ENCODE measurements at places on chromosomes 3 and 15.

- no peak for DNase-seq
Measured at GRCh38 chr15:70055601-70056051, 42.1 kb downstream of the TLE3 start.

DNA sequence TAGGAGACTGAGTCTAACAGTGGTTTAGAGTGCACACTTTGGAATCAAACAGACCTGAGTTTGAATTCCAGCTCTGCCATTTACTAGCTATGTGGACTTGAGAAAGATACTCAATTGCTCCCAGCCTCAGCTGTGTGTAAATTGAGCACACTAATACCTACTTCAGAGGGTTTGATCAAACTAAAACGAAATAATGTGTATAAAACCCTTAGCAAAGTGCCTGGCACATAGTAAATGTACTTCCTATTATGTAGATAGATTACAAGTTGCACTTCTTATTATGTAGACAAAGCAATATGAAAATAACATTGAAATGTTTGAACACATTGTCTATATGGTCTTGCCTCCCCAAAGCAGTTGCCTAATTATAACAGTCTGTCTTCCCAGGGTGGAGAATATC, 180.6 kb downstream of the ANXA2 start:
- no peak for DNase-seq

GRCh38 chr3:106729481-106729880, 647.8 kb upstream of the CCDC54 start:
- DNase-seq: no peak

- DNase-seq: no peak
Measured at GRCh38 chr3:134625885-134626741, 24.7 kb downstream of the KY start.

DNA sequence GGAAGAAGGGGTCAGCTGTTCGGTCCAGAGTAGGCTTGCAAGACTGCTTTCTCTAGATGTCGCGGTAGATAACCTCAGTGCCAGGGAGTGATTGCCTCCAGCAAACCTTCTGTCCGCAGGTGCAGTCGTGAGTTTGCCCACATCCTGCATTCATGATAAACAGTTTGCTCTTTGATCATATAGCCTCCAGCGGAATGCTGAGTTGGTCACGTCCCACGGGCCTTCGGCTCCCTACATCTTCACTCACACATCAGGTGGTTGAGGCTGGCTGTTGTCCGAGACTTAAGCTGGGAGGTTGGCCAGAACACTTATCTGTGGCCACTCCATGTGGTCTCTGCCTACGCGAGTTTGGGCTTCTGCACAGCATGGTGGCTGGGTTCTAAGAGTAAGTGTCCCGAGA, 62.1 kb upstream of the NR2C2 start:
- no peak for DNase-seq

DNA sequence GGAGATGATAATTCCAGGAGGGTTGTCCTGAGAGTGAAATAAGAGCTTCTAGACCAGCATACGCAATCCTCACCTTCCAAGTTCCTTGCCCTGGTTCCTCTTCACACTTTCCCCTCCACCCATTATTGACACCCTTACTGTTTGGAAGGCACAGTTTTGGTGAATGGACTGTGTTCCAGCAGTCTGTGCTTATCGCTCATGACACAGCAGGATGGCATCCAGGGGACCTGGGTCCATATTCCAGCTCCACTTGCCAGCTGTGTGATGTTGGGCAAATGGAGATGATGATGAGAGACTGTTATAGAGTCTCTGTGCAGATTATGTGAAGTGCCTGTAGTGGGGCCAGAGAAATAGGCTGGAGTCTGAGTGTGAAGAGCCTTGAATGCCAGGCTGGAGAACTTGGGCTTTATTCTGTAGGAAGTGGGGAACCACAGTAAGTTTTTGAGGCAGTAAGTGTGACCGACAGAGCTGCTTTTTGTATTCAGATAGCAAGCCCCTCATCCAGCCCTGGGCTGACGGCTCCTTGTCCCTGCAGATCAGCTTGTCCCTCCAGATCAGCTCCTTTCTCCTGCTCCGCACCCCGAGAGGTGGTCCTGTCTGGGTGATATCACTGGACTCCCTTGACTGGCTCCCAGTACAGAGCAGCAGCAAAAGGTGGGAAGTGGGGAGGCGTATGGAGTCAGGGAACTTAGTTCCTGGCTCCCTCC, 8.1 kb downstream of the KBTBD13 start:
- DNase-seq: no peak

DNA sequence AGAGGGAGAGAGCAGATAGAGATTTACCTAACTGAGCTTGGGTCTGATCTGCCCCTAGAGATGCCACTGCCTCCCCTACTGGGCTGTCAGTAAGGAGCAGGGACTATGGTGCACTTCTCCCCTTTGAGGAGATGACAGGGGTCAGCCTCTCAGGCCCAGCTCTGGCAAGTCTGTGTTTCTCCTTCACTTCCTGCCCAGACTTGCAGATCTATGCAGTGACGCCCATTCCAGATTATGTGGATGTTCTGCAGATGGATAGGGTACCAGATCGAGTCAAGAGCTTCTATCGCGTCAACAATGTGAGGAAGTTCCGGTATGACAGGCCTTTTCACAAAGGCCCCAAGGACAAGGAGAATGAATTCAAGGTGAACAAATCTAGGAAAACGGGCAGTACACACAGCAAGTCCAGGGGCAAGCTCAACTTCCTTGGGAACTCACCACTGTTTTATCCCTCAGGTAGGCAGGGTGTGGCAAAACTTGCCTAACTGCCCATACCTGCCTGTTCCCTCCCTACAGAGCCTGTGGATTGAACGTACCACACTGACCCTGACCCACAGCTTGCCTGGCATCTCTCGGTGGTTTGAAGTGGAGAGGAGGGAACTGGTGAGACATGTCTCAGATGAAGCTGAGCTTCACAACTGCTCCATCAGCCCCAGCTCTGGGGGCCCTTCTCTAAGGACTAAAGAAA, 29.1 kb upstream of the MANF start:
- no peak for DNase-seq

DNA sequence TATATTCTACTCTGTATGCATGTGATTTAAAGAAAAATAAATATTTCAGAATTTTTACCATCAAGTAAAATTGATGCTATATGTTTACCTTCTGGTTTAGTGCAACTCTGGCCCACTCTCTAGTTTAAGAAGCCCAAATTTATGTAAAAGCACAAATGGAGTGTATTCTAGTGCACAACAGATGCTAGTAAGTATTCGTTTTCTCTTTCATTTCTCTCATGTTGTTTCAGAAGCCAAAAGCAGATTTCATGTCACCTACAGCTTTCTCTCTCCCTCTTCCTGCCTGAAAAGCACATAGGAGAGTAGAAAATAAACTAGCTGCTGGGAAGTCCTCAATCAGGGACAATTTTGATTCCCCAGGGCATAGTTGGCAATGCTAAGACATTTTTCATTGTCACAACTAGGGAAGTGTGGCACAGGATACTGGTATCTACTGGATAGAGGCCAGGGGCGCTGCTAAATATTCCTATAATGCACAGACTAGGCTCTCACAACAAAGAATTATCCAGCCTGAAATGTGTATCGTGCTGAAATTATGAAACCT, 147.4 kb upstream of the ARHGEF26 start:
- no peak for DNase-seq

GRCh38 chr15:68818769-68819494, 1.8 kb downstream of the ANP32A start:
- DNase-seq: no peak

DNA sequence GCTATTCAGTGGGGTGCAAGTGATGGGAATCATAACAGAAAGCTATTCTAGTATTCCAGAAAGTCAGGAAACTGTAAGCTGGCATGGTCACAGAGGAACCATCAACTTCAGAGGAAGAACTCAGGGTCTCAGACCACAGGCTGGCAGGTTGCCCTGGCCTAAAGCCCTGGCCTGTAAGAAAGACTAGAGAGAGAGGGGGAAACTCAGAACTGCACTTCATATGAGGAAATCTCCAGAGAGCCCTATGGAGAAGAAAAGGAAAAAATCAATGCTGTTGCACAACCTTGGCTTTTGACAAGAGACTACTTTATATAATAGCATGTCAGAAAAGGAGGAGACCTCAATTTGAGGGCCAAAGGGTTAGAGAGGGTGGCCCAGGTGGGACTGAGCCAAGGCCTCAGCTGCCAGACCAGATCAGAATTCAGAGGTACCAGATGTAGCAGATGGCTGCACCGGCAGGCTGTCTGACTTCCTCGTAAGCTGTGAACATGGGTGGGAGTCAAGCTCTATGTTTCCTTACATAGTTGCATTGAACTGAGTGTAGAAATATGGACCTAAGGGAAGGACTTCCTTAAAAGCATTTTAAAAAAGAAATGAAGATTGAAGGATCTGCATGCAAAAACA, 333.8 kb downstream of the PDCD6IP start:
- no peak for DNase-seq

DNA sequence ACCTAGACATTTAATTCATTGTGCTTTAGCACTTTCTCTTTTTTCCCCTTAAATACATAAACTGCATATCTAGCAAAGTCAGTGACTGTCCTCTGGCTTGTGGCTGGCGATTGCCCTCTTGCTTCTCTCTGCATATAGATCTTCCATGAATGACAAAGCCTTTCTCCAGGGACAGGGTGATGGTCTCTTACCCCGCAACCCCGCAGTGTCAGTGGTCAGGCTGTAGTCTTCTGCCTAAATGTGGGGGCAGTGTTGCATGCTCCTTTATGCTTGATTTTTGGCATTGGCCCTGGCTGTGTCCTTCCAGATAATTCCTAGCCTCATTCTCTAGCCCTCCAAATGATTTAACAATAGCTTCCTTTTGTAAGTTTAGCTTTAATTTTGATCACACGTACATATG, 407.8 kb downstream of the GABRB3 start:
- DNase-seq: no peak

DNA sequence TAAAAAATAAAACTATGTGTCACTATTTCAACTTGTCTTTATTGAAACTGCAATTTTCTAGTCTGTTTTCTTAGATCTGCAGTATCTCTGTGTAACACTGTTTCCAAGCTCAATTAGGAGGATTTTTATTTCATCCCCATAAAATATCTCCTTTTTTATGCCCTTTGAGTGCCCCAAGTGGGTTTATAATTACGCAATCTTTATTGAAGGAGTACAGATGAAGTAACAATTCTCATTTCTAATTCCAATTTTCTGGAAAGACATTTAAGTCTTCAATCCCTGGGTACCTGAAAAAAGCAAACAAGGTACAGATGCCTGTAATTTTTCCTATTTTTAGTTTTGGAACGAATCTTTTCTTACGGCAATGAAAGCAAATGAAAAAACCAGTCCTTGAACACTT, 61.3 kb downstream of the CYP19A1 start:
- no peak for DNase-seq

DNA sequence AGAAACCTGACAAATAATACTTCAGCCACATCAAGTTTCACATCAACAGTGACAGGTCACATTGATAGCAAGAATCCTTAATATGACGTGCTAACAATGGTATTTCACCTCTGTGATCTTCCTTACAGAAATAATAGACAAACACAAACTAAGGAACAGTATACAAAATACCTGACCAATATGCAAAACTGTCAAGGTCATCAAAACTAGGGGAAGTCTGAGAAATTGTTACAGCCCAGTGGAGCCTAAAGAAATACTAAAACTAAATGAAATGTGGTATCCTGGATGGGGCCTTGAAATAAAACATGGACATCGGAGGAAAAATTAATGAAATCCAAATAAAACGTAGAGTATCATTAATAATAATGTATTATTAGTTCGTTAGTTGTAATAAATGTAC, 422.0 kb upstream of the ZNF385D start:
- no peak for DNase-seq

GRCh38 chr3:161212171-161212771, 8.8 kb upstream of the NMD3 start:
- DNase-seq: no peak

- no peak for DNase-seq
Measured at GRCh38 chr15:28260722-28261121, 61.3 kb downstream of the HERC2 start.

- DNase-seq: peak; percentile 6
Measured at GRCh38 chr15:23648920-23649515, 1.4 kb upstream of the MAGEL2 start.

Measured in activated CD8-positive, alpha-beta memory T cell treated with anti-CD3 and anti-CD28 coated beads for 48 hours (primary cell).